Mucosa of gallbladder (tissue), 1 donor: ENCODE measurements at places on chromosomes 12 and 14. TPM values are rescaled to one million over a fixed set of nuclear protein-coding genes. Genes with fewer than 3 reads are reported as not detected.

The RNASE4 gene
- 135 TPM for total RNA-seq

The JKAMP gene
- 35.8 TPM for total RNA-seq

The ASPG gene
- 4.7 TPM for total RNA-seq

The CLEC6A gene
- not detected for total RNA-seq

The GPRC5D gene
- not detected for total RNA-seq

The OR6C2 gene
- total RNA-seq = not detected

The RGS6 gene
- total RNA-seq = 1.1 TPM

The IAPP gene
- not detected for total RNA-seq

The CLEC7A gene
- total RNA-seq = 10.8 TPM

The PRIMA1 gene
- 5.0 TPM for total RNA-seq

The IL31 gene
- total RNA-seq = not detected

The PPP1R36 gene
- total RNA-seq = 3.2 TPM

DNA sequence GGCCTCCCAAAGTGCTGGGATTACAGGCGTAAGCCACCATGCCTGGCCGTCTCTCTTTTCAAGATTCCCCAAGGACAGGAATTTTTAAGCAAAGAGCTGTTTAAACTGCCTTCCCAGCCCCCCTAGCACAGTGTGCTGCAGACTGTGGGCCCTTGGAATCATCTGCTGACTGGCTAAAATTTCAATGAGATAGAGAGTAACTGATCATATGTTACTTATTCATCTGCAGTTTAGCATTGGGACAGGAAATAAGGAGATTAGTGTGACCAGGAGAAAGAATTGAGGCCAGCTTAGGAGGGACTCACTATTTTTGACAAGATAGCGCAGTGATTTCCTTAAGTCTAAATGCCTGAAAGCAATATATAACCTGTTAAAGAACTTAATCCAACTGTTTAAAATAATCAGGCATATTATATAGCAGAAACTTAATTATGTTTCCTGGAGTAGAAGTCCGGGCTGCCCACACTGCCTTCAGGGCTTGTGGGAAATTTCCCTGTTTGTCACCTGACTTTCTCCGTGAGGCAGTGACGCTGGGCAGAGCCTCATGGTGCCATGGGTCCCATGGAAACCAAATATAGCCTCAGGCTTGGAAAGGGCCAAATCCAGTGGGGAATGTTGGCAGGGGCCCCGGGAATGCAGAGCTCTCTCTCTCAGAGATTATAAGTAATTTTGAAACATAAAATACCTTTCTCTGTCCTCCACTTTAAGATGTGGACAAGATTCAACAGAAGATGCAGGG is 22.8 kb upstream of the CEBPE start:
- DNase-seq = peak; percentile 50

GRCh38 chr12:114500775-114501473 is 95.0 kb upstream of the TBX5 start:
- DNase-seq = no peak

GRCh38 chr14:98234208-98234607 is 1037.8 kb downstream of the BCL11B start:
- no peak for DNase-seq

- peak; percentile 14 for DNase-seq
These were observed 64.0 kb downstream of the SMOC1 start for GRCh38 chr14:69943084-69943780.

DNA sequence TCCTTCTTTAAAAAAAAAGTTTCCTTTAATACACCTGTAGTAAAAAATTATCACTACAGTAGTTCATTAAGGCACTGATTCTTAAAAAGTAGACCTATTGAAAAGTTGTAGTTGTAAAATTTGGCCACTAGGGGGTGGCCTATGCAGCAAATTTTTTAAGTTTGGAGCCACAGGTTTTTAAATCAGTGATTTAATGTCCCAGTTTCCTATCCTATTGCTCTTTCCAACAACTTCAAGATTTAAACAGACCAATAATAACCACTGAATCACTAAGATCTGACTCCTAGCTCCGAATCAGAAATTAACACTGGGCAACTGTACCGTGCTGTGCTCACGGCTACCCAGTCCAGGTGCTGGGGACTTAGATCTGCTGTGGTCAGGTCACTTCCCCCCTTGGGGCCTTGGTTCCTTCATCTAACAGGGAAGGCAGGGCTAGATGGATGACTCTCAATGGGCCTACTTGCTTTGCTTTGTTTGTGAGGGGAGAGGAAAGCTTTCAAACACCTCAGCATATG is 279.3 kb downstream of the MED13L start:
- DNase-seq = no peak

GRCh38 chr12:121495746-121496145 is 85.1 kb downstream of the KDM2B start:
- DNase-seq = no peak

- no peak for DNase-seq
These were observed 1224.9 kb upstream of the TMEM132C start for GRCh38 chr12:127041985-127042625.

GRCh38 chr12:101493556-101493955 is 18.4 kb downstream of the SPIC start:
- no peak for DNase-seq

GRCh38 chr14:99028521-99028920 is 243.5 kb downstream of the BCL11B start:
- DNase-seq = no peak

DNA sequence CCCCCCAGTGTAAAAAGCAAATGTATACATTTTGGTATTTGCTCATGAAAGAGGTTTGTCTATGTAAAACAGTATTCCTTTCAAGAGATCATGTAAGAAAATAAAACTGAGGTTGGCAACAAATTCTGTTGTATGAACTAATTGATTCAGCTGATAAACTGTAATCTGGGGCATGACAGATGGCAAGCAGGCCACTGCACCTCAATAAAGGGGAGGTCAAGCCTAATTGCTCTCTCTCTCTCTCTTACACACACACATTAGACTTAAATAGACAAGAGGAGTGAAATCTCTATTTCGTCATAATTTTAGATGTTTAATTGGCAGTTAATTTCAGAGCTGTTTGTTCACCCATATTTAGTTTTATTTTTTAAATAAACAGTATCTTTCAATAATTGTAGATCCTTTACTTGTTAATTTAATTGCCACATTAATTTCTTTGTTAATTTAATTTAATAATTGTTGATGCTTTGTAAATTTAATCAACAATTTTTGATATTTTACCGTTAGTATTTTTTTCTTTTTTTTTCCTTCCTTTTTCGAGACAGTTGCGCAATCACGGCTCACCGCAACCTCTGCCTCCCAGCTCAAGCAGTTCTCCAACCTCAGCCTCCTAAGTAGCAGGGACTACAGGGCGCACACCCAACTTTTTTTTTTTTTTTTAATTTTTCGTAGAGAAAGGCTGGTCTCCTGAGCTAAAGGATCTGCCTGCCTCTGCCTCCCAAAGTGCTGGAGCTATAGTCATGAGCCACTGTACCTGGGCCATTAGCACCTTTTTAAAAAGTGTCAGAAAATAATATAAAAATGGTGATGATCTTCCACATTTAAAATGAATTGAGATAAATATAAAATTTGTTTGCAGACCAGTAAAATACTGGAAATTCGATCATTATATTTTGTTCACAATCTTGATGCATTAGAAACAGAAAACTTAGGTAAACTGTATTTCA is 577.7 kb downstream of the SLC16A7 start:
- DNase-seq = no peak

DNA sequence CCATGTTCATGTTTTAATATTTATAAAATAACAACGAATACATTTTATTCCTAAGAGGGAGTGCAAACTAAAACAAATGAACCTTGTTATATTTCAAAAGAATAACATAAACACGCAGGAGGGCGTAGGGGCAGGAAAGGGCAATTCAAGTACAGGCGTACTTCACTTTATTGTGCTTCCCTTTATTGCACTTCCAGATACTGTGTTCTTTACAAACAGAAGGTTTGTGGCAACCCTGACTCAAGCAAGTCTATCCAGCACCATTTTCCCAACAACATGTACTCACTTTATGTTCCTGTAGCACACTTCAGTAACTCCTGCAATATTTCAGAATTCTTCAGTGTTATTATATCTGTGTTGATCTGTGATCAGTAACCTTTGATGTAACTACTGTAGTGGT is 84.6 kb upstream of the PLEKHA5 start:
- no peak for DNase-seq

DNA sequence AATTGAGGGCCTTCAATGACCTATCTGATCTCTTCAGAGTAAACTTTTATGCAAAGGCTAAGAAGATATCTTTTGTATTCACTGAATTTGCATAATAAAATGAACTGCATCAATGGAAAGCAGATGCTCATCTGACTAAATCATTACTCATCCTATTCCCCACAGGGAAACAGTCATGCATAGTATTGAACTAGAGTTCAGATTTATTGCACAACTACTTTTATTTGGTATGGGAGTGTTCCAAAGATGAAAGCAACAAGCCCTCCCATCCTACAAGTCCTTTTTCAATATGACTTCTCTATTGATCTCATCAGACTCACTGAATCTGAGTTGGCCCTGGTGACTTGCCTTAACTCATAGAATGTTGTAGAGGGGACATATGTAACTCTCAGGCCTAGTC is 159.8 kb downstream of the KITLG start:
- DNase-seq = no peak

- no peak for DNase-seq
These were observed 29.7 kb downstream of the KDM2B start for GRCh38 chr12:121550974-121551634.

GRCh38 chr14:66709291-66709690 is 201.3 kb downstream of the GPHN start:
- no peak for DNase-seq

- no peak for DNase-seq
These were observed 59.5 kb downstream of the DHRS2 start for GRCh38 chr14:23695664-23695999.

DNA sequence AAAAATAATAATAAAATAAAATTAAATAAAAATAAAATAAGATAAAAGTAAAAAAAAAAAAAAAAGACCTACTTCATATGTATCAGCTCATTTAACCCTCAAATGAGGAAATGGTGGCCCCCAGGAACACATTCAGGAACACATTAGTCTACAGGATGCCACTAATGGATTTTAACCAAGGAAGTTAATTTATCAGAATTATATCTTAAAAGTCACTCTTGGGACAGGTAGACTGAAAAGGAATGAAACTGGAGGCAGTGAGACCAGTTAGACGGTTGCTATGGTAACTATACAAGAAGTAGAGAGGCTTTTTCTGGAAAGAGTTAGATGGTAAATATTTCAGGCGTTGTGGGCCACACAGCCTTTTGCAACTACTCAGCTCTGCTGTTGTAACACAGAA is 54.9 kb downstream of the SCN8A start:
- DNase-seq = no peak

GRCh38 chr12:78683031-78683430 is 181.5 kb upstream of the SYT1 start:
- no peak for DNase-seq

DNA sequence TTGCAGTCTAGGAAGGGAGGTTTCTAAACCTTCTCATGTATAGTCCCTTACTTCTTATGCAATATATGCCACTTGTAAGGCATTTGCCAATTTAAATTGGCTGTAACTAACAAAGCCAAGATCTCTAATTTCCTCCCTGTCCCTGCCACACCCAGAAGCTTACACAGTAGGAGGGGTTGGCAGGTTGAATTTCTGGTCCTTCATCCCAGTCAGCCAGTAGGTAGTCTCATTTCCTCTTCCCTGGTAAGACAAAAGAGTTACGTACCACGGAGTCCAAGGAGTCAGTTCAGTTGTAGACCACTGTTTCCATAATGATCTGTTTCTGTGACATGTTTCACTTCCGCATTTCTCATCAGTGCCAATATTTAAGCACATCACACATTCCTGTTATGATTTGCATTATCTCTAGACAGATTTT is 47.0 kb upstream of the PLBD1 start:
- peak; percentile 34 for DNase-seq

DNA sequence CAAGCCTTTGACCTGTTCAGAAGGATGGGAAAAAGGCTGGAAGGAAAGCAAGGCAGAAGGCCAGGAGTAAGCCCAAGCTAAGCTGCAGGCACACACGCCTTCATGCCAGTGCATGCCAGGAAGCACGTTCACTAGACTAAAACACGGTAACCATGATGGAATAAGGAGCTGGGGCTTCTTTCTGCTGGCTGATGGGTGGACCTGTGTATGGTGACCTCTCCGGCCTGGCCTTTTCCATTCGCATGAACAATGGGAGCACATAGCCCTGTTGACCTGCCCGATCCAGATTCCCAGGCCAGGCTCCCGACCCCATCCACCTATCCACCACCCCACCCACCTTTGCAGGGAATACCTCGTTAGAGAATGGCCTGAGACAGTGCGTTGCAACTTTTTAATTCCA is 22.8 kb downstream of the VSX2 start:
- no peak for DNase-seq

DNA sequence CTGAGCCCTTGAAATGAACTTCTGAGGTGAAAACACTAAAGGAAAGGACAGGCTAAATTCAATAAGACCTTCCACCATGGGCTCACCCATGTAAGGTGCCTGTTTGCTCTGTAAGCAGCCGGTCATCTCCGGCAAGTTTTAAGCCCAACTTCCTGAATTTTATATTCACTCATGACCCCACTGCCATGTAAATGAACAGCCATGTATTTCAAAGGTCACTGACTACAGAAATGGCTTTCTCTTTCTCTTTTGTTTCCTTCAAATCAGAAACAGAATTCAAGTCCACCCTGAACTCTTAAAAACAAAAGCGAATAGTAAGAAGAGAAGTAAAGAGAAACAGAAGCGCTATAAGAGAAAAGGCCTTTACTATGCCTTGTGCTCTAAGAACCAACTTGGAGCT is 61.7 kb upstream of the OVCH1 start:
- no peak for DNase-seq

- no peak for DNase-seq
These were observed 644.9 kb upstream of the FOXG1 start for GRCh38 chr14:28121512-28122297.

GRCh38 chr14:66085224-66085623 is 400.9 kb upstream of the CCDC196 start:
- no peak for DNase-seq

- no peak for DNase-seq
These were observed 6.4 kb downstream of the RAD52 start for GRCh38 chr12:943051-943450.

DNA sequence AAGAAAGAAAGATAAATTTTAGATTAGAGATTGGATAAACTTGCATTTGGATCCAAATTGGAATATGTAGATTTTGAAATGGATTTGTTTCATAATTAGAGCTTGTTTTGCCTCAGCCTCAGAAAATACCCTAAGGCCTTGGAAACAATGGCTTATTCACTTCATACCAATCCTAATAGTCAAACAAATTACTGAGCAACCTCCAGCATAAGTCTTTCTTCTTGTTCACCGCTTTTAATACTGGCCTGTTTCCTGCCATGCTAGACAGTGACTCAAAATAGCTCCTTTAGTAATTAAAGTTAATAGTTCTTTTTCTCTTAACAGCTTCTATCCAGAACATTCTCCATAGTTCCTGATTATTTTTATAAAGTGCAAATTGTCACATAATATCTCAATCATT is 110.9 kb upstream of the DNM1L start:
- DNase-seq = no peak
